Activated CD4-positive, alpha-beta T cell treated with anti-CD3 and anti-CD28 coated beads, Interleukin-2, amount 50 U/mL, for 24 hours (primary cell): ENCODE measurements at places on chromosomes 1 and 21.
A peak's percentile ranks its signal among the peaks of the same experiment; 100 is the strongest.

GRCh38 chr1:55203064-55203463, 12.1 kb downstream of the USP24 start:
- DNase-seq = no peak

DNA sequence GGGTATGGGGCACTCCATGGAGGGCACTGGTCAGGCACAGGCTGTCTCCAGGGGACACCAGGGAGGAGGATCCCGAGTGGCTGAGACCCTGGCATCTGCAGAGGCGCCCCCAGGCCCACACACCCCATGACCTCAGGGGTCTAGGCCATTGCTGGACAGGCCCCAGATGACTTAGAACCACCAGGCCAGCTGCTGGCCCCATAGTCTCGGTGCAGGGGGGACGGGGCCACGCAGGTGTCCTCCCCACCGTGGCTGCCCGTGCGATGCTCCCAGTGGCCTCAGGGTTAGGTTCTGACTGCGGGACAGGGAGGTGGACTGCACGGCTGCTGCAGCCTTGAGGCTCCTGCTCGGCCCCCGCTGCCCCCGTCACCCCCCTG, 44.0 kb downstream of the MORN1 start:
- no peak for DNase-seq

DNA sequence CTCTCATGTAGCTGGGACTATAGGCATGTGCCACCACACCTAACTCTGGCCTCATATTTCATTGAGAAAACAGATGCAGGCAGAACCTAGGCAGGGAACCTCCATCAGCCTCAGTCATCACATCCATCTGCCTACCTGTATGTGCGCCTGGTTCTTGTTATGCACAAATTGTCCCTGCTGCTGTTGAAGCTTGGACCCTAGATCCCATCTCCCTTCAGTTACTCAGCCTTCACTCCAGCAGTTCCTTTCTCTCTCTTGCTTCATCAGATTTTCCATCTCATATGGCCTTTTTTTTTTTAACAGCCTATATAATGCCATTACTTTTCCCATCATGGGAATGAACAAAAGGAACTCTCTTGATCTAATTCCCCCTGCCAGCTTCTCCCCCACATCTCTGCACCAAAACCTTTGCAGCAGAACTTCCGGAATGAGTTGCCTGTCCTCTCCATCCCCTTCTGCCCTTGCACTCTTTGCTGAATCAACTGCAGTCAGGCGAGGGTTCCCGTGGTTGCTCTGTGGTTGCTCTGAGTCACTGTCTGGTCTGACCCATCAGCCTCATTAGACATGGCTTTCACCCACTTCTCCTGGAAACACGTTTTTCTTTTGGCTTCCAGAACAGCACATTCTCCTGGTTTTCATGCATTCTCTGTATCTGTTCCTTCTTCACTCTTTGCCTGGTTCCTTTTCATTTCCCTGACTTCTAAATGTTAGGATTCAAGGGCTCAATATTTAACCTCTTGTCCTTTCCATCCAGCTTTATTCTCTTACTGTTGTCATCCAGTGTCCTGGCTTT, 41.5 kb downstream of the UBE4B start:
- peak; percentile 50 for DNase-seq

- no peak for DNase-seq
Observed at GRCh38 chr1:92551916-92552315, 65.2 kb upstream of the GFI1 start.

GRCh38 chr1:153470707-153471106, 10.3 kb upstream of the S100A7 start:
- no peak for DNase-seq

GRCh38 chr1:59511476-59512465, 214.9 kb downstream of the FGGY start:
- no peak for DNase-seq

GRCh38 chr1:23114424-23115079, 54.1 kb downstream of the LUZP1 start:
- no peak for DNase-seq

DNA sequence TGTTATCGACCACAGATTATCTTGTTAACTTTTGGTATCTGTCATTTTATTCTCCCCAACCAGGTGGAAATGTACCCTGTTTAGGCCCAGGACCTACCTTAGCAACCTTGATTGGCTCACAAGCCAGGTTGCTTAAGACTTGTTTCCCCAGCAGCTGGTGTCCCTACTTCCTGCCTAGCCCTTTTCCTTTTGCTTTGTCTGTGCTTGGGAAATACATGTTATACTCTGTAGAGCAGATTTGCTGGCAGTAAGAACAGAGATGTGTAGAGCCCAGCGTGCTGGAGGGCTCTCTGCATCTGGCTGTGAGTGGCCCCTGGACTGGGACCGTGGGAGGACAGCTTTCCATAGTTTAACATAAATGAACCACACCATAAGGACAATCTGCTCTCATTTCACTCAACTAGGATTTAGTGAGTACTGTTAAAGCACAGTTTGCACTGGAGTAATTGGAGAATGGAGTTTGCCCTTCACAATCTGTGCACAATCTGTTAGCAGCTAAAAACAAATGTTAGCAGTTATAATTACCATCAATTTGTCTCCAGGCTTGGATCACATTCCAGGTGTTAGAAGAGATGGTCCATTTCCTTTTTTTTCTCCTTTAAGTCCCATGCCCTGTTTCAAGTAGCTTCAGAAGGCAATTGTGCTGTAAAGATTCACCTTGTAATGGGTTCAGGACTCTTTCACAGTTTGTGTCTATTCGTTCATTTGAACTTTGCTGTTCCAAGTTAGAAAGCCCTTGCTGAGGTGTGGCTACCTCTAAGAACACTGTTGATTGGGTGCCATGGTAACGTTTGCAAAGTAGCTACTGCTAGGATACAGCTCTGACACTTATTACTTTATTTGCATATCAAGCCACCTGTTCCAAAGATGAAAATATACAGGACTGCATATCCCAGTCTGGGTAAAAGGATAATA, at the start of gene APOBEC4:
TSS of gene APOBEC4 (minus strand) at position 770 of the 915 bp plus-strand sequence. CDS start 4,535 bp downstream, outside the sequence.
- DNase-seq = no peak
